ENCODE measurements at places on chromosomes 2 and 18.
A peak's percentile ranks its signal among the peaks of the same experiment; 100 is the strongest.

DNA sequence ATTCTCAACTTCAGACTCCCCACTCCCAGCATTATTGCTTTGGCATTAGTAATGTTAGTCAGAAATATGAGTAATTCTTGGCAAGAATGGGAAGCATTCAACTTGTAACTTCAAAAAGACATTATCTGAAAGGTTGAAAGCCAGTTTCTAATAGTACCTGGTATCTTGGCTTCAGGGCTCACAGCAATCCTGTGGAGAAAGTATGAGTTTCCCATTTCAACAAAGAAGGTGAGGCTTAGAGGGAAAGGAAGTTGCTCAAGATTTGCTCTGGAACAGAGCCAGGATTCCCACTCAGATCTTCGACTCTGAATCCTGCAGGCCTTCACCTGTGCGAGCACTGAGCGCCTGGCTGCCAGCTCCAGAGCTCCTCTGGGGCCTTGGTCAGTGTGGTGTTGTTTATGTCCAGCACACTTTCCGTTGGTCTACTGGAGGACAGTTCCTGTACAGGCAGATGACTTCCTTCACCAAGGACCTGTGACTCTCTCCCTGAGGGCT is 136.1 kb downstream of the MCFD2 start:
- DNase-seq = no peak

DNA sequence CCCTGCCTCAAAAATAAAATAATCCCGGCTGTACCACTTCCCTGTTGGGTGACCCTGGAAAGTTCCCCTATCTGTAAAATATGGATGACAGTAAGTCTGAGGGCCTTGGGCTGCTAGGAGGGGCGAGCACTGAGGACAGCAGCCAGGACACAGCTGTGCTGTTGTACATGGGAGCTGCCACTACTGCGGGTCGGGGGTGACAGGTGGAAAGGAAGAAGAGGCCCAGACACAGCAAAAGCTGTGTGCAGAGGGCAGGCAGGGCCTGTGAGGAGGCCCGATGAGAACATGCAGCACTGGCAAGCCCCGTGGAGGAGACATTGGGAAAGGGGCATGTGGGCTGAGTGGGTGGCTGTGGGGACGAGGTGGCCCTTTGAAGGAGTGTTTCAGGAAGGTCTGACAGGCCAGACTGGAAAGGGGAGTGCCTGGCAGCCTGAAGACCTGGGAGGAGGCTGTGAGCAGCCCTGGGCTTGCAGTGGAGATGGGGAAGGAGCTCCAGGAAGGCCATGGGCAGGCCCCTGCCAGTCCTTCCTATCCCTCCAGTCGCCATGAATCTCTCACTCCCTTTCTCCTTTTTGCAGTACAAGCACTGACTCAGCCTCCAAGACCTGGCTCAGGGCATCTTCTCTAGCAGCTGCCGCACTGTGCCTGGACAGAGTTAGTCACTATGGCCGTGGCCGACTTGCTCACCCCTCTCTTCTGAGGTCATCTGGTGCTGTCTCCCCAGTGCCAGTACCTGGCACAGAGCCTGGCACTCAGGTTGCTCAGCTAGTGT is 28.9 kb upstream of the SEMA4C start:
- no peak for DNase-seq

DNA sequence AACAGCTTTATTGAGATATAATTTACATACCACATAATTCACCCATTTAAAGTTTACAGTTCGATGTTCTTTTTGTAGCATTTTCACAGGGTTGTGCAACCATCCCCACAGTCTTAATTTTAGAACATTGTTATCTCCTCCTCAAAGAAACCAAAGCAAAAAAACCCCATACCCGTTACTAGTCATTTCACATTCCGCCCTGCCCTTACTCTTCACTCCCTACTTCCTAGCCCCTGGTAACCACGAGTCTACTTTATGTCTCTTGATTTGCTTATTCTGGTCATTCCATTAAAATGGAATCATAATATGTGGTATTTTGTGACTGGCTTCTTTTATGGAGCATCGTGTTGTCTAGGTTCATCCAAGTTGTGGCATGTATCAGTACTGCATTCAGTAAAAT is 137.7 kb downstream of the TANC1 start:
- DNase-seq = no peak

GRCh38 chr2:274503-274902 is 9.8 kb downstream of the ACP1 start:
- no peak for DNase-seq

DNA sequence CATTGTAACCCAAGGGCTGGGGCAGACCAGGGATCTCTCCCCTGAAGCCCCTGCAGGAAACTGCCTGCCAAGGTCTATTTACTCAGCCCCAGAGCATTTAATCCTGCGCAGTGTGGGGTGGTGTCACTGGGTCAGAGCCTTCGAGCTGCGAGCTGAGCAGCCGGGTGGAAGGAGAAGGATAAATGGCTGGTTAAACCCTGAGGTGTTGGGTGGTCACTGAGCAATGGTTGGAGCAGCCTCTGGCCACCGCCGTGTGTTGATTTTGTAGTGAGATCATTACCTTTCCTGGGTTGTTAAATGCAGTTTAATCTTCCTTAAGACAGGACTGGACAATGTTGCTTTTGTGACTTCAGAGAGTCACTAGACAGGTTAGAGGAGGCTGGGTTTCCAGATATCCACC is 98.1 kb downstream of the SETBP1 start:
- DNase-seq = no peak

DNA sequence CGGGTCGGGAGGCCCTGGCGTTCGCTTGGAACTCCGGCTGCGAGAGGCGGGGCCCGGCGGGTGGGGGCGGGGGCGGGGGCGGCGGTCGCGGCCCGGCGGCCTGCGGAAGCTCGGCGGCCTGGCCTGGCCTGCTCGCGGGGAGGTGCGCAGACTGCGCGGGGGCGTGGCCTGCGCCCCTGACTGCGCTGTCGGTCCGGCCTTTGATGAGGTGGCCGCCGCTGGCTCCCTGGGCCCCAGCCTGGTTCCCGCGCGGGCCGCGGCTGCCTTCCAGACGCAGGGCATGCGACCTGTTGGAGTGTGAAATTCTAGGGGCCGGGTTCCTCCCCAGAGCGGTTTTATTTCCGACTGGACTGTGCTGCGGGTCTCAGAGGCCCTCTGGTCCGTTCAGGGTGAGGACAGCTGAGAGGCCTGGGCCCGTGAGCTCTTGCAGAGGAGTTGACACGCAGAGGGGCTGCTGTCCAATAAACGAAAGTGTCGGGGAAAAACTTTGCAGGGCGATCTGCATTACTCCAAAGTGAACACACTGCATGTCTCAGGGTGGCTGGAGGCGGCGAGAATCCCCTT is 629 bp downstream of the NRBP1 start:
- peak; percentile 52 for DNase-seq

GRCh38 chr18:48122376-48122775 is 191.9 kb upstream of the SMAD2 start:
- DNase-seq = no peak

GRCh38 chr2:64391424-64391823 is 62.5 kb upstream of the LGALSL start:
- DNase-seq = no peak

DNA sequence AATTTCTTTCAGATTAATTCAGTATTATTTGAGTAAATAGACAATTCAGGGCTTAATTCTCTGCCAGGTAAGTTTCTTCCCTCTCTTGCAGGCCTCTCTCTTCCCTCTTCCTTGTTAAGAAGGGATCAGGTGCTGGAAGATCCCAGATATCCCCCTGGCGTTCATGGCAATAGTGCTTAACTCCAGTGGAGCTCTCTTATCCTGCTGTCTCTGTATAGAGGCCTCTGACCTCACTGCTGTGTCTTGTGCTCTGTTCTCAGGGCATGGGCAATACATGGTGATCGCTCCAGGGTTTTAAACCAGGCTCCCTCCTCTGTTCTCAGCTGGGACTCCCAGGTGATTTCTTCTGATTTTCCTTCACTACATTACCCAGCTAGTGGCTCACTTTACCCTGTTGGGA is 226.8 kb downstream of the MC4R start:
- no peak for DNase-seq

GRCh38 chr2:124046332-124046731 is 21.2 kb downstream of the CNTNAP5 start:
- no peak for DNase-seq

GRCh38 chr2:232075080-232075479 is 113.6 kb downstream of the DIS3L2 start:
- no peak for DNase-seq

GRCh38 chr2:160270571-160271113 is 70.6 kb upstream of the ITGB6 start:
- peak; percentile 76 for DNase-seq

DNA sequence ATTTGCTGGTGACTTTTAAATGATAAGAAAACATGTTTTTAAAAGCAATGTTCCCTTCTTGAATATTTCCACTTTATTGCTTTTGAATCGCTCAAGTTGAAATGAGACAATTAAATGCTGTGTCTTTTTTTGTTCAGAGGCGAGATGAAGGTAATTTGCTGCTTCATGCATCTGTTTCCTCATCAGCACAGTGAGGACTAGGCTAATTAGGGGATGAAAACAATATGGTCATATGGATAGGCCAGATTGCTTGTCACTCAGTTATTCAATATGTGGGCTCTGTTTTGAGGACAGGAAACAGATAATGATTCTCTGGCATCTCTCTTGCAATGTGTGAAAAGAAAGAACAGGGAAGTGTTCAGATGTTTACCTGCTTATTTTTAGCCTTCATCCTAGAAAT is 61.0 kb downstream of the ERBB4 start:
- no peak for DNase-seq

GRCh38 chr2:142153601-142154000 is 22.8 kb upstream of the LRP1B start:
- no peak for DNase-seq

GRCh38 chr2:73297151-73297559 is 3.8 kb upstream of the EGR4 start:
- DNase-seq = no peak

- no peak for DNase-seq
Measured at GRCh38 chr2:105804266-105804665, 59.6 kb downstream of the NCK2 start.

GRCh38 chr2:145677371-145677770 is 1157.5 kb upstream of the ZEB2 start:
- DNase-seq = no peak

DNA sequence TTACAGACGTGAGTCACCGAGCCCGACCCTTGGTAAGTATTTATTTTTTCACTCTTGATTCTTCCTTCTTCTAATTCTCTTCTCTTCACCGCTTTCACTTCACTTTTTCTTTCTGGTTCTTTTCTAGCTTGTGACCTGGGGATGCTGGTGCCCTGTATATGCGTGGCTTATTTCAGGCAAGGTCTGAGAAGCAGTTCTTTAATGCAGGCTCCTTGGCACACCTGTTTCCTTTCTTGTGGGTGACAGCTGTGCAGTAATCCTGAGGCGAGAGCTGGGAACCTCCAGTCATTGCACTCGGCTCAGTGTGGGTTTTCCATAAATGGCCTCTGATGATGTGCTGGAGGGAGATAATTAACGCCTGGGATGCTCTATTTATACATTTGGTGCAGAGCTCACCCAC is 193.8 kb downstream of the TSN start:
- no peak for DNase-seq

DNA sequence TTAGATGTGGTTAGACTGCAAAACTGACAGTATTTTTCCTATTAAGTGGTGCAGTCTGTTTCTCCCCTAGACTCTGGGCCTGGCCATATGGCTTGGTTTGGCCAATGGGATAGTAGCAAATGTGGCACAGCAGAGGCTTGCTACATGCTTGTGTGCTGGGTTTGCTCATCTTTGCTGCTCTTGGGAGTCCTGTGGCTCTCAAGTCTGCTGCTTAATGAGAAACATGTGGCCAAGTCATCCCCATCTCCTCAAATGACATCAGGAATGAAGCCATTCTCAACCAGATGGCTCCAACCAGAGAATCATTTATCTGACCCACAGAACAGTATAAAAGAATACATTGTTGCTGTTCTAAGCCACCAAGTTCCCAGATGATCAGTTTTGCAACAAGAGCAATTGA is 57.1 kb upstream of the PAX3 start:
- peak; percentile 89 for DNase-seq

- no peak for DNase-seq
Measured at GRCh38 chr2:3469486-3469885, 49.8 kb downstream of the ADI1 start.

DNA sequence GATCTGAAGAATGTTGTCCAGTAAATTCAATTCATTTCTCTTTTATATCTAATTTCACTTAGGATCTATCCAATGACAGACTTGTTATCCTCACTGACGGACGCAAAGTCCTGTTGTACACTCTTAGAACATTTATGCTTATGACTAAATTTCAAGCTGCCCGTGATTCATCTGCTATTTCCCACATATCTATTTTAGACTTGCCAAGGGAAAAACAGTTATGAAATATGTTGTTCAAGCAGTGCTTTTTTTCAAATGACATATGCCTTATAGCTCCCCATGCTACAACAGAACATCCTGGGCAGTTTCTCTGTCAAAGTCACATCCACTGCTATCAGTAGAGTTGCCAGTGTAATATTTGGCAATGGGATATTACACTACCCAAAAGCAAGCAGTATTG is 94.2 kb upstream of the CBLN2 start:
- DNase-seq = no peak

- no peak for DNase-seq
Measured at GRCh38 chr2:8406271-8406670, 275.6 kb upstream of the ID2 start.

- DNase-seq = no peak
Measured at GRCh38 chr2:228699400-228699799, 517.9 kb upstream of the SPHKAP start.

DNA sequence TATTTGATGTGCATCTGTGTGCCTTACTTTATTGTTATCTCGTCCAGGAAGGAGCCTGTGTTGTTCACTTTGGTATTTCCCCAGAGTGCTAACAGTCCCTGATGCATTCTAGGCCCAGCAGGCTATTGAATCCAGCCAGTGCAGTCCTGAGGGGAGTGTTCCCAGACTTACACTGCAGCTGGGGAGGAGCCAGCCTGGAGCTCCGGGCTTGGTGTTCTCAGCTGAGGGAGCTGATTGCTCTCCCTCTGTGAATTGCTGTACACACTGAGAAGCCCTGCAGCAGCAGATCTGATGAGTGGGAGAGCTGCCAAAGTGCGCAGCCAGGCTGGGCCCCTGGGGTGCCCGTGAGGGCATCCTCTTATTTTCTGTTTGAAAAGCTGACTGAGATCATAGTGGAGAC is 159.2 kb downstream of the GALNT3 start:
- DNase-seq = peak; percentile 23

- DNase-seq = no peak
Measured at GRCh38 chr2:127531221-127531648, 4.2 kb upstream of the MYO7B start.

DNA sequence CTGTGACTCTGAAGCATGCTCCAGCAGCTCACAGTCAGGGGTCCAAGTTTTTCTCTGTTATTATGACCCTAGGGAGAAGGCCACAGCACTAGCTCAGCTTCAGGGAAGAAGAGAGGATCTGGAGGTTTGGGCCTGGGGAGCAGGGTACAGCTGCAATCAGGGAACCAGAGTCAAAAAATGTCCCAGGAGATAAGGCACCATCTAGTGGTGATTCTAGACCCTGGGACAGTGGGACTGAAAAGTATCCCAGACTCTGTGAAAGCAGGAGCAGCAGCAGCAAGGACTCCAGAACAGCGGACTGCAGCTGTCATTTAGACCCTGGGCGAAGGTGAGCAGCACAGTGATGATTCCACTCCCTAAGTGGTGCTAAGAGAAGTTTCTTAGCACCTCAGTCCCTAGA is 278.4 kb upstream of the DDX18 start:
- DNase-seq = no peak
